B cell (primary cell): ENCODE measurements at places on chromosomes 1 and 21. TPM values are rescaled to one million over a fixed set of nuclear protein-coding genes. Genes with fewer than 3 reads are reported as not detected.

GRCh38 chr1:43521756-43522155, 8.9 kb upstream of the PTPRF start:
- DNase-seq, result no peak

Gene ZNF683
- 0.45 and 0.46 TPM in 2 replicates for polyA plus RNA-seq

Gene ATP5PF
- 54.7 and 58.3 TPM in 2 replicates for polyA plus RNA-seq

DNA sequence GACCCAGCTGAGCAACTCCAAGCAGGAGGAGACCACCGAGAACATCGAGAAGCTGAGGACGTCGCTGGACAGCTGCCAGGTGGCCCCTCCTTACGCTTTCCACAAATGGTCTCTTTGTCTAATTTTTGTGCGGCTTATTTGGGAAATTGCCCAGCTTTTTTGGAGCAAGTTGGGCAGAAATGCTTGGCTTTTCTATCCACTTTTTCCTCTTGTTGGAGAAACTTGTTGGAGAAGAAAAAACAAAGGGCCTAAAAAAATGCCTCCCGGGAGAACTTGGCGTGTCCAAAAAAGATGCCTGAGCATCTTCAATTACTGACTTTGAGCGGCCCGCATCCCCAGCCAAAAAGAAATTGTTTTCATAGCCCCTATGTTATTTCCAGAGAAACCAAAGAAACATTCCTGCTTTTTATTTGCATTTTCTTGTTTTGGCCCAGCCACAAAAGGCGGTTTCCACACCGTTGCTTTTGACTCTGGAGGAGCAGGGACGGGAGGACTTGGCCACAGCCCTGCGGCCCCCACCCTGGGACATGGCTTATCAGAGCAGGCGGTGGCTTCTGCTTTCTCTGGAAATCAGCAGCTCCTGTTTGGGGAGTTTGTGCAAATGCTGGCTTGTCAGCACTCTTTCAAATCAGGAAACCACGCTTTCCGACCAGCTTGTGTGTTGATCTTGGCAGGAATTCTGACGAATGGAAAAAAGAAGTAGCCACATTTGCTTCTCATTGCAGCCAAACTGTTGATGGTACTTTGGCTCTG, 81.2 kb upstream of the EFHD2 start:
- no peak for DNase-seq

- no peak for DNase-seq
Observed at GRCh38 chr1:213466541-213466940, 415.5 kb downstream of the RPS6KC1 start.

- DNase-seq, result no peak
Observed at GRCh38 chr1:115041654-115042053, 12.0 kb downstream of the TSHB start.
